NCI-H226 (cell line): ENCODE measurements at places on chromosomes 3 and 15.

DNA sequence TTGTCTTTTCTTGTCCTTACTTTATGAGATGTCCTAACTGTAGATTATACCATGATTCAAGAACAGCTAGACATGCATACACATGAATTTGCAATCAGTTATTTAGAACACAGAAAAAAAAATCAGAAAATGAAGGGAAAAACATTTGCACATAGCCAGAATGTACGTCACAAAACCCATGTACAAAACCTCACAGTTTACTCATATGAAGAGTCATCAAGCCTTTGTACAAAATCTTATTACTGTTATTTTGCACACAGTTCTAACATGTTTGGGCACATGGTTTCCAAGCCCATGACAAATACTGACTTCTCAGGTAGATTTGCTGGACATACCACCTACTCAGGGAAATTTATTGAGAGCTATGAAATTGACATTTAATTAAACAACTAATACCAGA lies 48.2 kb downstream of the MAP3K13 start:
- no peak for DNase-seq

- no peak for DNase-seq
Measured at GRCh38 chr15:61382927-61383326, 153.8 kb upstream of the RORA start.

- no peak for DNase-seq
Measured at GRCh38 chr15:89910891-89911626, 1.7 kb downstream of the ARPIN start.

DNA sequence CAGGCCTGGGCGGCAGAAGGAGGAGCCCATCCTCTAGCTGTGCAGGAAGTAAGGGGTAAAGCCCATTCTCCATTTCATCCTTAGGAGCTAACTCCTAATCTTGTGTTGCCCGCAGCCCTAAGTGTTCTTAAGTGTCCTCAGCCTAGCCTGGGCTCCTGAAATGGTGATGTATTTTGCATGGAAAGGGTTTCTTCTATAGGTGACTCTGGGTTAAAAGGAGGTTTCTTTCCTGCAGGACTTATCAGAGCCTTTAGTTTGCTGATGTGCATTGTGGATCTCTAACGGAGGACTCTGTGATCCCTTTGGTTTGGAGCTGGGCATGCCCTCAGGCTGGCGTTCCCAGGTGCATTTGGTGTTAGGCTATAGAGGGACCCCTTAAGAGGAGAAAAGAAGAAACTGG lies 48.5 kb upstream of the TRPM1 start:
- DNase-seq = no peak

DNA sequence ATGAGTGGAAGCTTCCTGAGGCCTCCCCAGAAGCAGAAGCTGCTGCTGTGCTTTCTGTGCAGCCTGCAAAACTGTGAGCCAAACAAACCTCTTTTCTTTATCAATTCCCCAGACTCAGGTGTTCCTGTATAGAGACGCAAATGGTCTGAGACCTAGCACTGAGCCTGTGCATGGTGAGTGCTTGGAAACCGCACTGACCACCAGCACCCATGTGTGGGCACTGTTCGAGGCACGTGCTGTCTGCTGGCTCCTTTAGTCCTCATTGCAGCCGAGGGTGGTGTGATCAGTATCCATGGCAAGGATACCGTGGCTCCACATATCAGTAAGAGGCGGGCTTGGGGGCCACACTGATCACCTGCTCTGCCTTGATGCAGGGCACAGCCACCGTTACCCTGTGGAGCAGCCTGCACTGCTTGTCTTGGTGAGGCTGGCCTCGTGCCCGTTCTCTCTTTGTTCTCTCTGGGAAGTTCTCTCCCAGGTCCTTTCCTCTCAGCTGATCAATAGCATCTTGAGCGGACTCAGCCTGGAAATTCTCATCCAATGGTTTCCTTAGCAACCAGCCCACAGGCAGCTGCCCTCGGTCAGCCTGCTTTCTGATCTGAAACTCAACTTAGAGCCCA lies 101.0 kb downstream of the PLXNA1 start:
- no peak for DNase-seq

- no peak for DNase-seq
Measured at GRCh38 chr15:74593122-74593521, 22.5 kb upstream of the CLK3 start.

GRCh38 chr3:115350606-115351005 lies 203.5 kb upstream of the ZBTB20 start:
- DNase-seq = no peak

GRCh38 chr15:68341760-68342725 lies 64.5 kb downstream of the FEM1B start:
- DNase-seq = no peak

- no peak for DNase-seq
Measured at GRCh38 chr15:68584756-68585573, 6.2 kb downstream of the CORO2B start.

DNA sequence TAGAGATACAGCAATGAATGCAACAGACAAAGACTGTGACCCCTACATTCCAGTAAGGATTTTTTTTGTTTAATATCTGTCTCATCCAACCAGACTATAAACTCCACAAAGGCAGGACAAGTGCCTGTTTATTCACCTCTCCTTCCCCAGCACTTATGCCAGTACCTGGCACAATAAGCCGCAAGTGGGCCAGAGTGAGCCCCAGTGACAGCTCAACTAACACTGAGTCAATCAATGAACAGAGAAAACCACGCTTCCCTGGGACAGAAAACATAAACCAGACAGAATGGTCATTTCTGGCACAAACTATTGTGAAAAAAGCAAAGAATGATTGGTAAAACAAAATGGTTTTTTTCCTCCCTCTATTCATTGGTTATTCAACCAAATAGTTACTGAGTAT lies 52.2 kb downstream of the RYK start:
- DNase-seq = no peak

- DNase-seq = no peak
Measured at GRCh38 chr3:121943431-121943830, 49.2 kb downstream of the SLC15A2 start.

GRCh38 chr15:74843891-74844299 lies 939 bp upstream of the ULK3 start:
- no peak for DNase-seq

DNA sequence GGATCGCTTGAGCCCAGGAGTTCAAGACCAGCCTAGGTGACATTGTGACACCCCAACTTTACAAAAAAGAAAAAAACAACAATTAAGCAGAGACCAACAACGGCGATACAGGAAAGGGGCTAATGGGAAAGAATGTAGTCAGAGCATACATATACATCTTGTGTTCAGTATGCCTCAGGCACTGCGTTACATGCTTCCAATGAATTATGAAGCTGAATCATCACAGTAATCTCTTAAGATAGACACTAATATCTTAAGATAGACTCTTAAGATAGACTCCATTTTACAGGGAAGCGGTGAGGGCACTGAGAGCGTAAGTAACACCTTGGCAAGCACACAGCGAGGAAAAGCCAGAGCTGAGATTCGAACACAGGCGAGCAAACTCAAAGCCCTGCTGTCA lies 6.1 kb upstream of the LDHAL6B start:
- peak; percentile 57 for DNase-seq

DNA sequence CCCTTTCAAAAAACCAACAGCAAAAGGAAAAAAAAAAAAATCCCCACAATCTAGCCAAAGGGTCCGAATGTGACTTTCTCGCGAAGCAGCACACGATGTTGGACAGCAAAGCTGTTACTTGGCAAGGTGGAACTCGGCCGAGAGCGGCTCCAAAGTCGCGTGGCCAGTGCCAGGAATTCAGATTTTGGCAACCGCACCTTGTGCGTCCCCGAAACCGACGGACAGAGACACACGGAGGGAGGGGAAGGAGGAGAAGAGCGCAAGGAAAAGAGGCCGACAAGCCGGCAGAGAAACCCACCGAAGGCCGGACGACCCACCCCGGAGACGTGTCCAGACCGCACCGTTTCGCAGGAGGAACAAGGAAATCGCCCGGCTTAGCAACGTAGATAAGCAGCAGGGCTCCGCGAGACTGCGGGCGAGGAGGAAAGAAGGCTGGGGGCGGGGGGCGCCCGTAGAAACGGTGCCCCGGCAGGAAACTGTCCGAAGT lies 517.3 kb downstream of the MECOM start:
- DNase-seq = no peak

DNA sequence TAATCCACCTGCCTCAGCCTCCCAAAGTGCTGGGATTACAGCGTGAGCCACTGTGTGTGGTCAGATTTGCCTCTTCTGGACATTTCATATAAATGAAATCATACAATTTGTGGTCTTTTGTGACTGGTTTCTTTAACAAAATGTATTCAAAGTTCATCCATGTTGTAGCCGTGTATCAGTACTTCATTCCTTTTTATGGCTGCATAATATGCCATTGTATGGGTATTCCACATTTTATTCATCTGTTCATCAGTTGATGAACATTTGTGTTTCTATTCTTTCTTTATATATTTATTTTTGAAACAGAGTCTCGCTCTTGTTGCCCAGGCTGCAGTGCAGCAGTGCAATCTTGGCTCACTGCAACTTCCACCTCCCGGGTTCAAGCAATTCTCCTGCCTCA lies 25.8 kb downstream of the WDR76 start:
- DNase-seq = no peak

GRCh38 chr15:79332824-79333510 lies 22.1 kb downstream of the TMED3 start:
- no peak for DNase-seq

DNA sequence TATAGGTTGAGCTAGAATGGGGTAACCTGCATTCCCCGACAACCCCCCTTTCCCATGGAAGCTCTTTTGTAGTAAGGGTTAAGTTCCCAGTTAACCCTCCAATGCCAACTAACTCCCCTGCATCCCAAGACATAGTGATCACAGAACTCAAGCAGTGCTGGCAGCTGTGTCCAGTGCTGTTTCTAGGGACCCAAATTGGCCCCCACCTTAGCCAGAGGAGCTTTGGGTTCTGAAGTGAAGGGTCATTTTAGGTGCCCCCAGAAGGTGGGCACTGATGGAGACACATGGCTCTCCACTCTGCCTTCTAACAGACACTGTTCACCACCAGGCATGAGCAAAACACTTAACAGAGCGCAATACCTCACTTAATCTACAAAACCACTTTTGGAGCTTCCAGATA lies 7.1 kb downstream of the FBXL22 start:
- no peak for DNase-seq

DNA sequence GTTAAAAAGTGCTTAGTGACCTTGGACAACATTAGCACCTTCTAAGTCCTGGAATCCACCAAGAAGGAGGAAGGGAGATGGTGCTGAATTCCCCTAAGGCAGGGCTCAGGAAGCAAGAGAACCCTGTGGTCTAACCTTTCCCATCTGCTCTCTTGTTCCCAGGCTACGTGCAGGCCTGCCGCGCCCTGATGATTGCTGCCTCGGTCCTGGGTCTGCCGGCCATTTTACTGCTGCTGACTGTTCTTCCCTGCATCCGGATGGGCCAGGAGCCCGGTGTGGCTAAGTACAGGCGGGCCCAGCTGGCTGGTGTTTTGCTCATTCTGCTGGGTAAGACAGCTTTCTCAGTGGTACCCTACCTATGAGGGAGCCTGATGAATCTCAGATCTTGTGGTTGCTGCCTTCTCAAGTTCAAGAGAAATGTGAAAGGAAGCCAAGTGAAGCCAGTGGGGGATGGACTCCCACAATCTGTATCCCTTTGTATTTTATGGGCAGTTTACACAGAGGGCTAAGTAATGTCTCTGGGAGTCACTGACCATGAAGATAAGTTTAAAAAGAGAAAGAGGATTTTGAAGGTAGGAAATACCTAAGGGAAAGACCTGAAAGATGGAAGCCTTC lies 4.4 kb downstream of the CLDN11 start:
- no peak for DNase-seq

- no peak for DNase-seq
Measured at GRCh38 chr15:90829942-90830440, 38.4 kb upstream of the FURIN start.

GRCh38 chr3:140031170-140031569 lies 96.2 kb downstream of the CLSTN2 start:
- DNase-seq = no peak

DNA sequence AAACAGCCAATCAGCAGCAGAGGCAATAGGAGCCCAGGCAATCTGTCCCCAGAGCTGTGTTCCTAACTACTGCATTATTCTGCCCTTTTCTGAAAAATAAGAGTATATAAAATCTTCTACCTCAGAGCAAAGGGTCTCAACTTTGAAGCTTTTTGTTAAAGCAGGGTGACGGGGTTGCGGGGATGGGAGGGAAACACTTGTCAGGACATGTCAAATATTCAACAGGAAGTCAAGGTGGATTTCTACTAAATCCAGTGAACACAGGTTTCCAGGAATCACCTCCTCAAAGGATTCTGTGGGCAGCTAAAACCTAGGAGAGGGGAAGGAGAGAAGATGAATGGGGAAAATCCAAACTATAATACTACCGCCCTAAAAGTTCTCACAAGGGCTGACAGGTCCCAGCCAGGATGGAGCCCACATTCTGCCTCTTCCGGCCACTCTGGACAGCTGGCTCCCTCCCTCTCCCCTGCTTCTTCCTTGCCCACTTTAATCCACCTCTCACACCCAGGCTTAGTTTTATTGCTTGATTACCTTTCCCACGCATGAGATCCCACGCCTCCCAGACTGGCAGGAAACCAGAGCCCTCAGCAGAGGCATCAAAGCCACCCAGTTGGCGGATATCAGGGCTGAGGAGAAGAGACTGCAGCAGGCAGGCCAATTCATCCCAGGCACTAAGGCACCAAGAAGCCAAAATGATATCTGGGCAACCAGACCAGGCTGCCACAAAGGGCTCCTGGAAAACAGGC lies 77.2 kb downstream of the OSBPL10 start:
- DNase-seq = no peak

GRCh38 chr15:63156086-63156710 lies 1.1 kb downstream of the RPS27L start:
- no peak for DNase-seq

- DNase-seq = no peak
Measured at GRCh38 chr3:183188895-183189462, 26.4 kb upstream of the LAMP3 start.

- DNase-seq = no peak
Measured at GRCh38 chr3:135268941-135269532, 474.0 kb downstream of the EPHB1 start.

DNA sequence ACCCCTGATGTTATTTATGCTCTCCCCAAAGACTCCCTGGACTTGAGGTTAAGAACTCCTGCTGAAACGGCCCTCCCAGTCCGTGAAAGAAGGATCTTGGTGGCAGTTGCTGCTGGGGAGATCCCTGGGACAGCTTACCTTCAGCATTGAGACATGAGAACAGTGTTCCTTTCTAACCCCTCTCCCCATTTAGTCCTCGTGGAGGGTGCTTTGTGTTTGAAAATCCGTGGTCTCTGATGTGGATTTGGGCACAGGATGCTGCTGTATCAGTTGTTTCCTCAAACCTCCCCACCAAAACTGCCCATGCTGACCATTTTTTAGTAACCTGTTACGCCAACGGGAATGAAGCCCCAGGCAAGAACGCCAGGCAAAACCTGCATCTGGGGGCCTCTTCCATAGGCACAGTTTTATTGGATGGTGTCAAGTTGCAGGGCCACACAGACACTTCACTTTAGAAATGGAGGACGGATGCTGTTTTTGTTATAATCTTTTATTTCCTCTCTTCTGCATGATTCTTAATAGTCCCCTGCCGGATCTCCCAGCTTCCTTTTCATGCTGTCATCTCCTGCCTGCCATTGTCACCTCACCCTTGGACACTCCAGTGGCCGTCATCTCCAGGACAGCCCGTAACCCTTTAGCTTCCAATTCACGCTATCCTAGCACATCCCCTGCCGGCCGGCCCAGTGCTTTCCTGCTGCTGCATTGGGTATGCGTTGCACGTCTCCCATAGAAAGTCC lies 31.7 kb upstream of the CEMIP start:
- DNase-seq = no peak
